ENCODE measurements at places on chromosomes 5 and 9.

- no peak for DNase-seq
Observed at GRCh38 chr5:78799266-78800017, 150.9 kb upstream of the LHFPL2 start.

GRCh38 chr9:26132746-26133312 lies 454.6 kb upstream of the TUSC1 start:
- no peak for DNase-seq

DNA sequence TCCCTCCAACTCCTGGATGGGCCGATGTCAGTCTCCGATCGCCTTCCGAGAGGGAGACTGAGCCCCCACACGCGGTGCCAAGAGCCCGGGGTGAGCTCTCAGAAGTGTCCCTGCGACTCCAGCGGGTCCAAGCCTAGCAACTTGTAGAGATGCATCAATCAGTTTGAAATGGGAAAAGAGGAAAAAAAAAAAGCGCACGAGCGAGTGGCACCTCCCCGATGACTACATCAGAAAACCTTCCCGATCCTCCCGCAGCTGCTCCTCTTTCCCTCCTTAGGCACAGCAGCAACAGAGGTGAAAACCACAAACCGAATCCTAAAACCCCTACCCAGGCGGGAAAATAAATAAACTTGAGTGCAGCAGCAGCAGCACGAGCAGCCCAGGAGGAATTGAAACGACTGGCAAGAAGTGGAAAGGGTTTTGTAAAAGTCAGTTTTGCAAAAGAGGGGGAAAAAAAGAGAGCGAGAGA lies 1.0 kb upstream of the EFNA5 start:
- DNase-seq, result no peak

GRCh38 chr9:134981829-134982228 lies 64.1 kb upstream of the FCN1 start:
- DNase-seq, result no peak

GRCh38 chr5:168195110-168195509 lies 96.3 kb upstream of the WWC1 start:
- no peak for DNase-seq

GRCh38 chr5:81252904-81253303 lies 19.8 kb downstream of the CKMT2 start:
- no peak for DNase-seq

DNA sequence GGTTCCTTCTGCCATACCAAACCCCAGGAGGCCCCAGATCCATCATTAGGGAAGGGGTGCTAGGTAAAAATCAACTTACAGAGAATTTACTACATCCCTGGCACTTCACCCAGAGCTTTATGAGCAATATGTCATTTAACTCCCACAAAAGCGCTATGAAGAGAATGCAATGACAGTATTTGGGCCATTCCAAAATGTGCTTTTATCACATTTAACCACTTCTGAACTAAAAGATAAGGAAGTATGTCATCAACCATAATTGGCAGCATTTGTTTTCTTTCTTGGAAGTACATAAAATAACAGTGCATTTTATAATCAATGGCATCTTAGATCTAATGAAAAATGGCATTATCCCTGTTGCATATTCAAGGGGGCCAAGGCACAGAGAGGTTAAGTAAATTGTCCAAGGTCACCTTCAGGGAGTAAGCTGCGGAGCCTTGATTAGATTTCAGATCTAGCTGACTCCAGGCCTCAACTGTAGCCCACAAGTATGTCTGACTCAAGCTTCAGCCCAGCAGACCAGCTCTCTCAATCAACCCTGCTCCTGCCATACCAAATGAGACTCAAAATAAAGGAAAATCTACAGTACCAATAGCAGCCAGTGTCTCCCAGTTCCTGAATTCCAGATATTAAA lies 16.5 kb downstream of the SH3TC2 start:
- no peak for DNase-seq

- no peak for DNase-seq
Observed at GRCh38 chr5:72256536-72256935, 63.5 kb downstream of the MRPS27 start.

- no peak for DNase-seq
Observed at GRCh38 chr5:177997846-177998245, 1.8 kb upstream of the PROP1 start.

DNA sequence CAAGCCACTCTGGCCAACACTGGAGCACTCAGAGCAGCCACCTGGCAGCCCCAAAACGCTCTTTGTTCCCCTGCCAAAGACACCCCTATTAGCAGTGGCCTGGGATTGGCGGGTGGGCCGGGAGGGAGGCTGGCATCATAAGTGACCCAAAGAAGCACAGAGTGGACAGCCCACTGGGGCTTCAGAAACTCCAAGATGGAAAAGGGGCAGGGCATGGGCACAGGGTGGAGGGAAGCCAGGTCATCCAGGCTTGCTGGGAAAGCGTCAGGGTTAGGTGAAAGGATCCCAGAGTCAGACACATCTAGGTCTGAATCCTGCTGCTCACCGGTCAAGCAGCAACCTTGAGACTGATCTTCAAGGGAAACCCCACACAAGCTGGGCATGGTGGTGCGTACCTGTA lies 14.8 kb downstream of the EEIG1 start:
- DNase-seq, result no peak

DNA sequence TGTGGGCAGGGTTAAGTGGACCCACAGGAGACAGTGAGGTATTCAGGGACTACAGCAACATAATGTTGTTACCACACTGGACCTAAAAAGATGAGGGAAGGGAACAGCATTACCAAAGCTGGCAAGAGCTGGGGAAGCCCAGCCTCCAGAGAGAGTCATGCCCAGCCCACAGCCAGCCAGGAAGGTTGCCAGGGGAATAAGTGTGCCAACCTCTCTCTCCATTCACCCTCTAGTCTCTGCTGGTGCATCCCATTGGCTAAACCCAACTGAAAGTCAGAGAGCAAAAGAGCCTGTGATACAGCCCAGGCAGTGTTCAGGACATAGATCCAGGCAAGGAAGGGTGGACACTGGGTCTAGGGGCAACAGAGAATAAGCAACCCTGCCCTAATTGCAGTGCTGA lies 35.8 kb upstream of the AFAP1L1 start:
- no peak for DNase-seq

DNA sequence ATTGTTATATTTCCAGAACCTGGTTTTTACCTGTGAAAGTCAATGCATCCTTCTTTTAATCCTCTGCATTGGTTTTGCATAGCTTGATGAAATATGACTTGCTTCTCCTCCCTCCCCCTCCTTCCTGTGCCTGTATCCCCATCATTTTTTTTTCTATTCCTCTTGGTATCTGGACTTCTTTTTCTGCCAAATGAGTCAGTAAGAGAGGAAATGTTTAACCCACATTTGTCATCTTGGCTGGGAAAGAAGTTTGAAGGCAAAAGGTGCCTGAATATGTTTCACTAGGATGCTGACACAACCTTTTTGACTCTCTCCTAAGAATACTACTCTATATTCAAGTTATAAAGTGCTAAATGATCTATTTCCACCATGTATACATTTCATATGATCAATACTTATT lies 35.5 kb upstream of the CDKN2B start:
- no peak for DNase-seq

GRCh38 chr5:158819095-158819494 lies 280.6 kb downstream of the EBF1 start:
- DNase-seq, result no peak

DNA sequence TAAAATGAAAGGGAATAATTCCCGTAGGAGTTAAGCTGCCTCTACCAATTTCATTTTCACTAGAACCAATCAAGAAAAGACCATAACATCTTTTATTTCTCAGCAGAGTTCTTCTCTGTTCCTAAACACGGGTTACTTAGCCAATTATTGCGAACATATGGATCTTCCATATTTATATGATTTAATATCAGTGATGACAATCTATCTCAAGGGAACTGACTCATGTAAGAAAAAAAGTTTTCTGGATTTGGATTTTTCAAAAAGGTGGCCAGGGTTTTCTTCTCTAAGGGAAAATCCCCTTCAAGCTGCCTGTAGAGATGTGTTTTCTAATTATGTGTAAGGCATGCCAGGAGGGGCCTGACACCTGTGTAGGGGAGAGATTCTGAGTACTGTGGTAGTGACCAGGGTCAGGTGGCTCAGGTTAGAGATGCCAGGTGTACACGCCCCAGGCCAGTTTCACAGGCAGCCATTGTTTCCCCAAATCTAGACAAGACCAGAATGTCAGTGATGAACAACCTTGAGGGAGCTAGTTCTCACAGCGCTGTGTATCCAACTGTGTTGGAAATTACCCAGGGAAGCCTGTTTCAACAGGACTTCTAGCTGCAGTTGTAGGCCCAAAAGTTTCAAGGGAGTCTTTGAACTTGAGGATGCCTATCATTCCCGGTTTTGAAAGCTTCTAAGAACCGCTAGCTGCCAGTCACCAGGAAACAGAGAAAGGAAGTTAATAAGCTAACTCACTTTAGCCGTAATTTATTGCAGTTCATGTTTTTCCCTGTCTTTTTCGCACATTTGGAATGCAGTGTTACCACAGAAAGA lies 572.5 kb upstream of the RGMB start:
- no peak for DNase-seq

GRCh38 chr9:96874947-96875460 lies 20.7 kb upstream of the ZNF782 start:
- DNase-seq, result no peak

GRCh38 chr5:17379100-17379951 lies 118.7 kb upstream of the TAF11L2 start:
- no peak for DNase-seq

All from activated effector memory CD4-positive, alpha-beta T cell treated with Interleukin-2 at 50 U/mL for 16 hours (primary cell).